ENCODE measurements at places on chromosomes 7 and 10. TPM values are rescaled to one million over a fixed set of nuclear protein-coding genes. Genes with fewer than 3 reads are reported as not detected.

DNA sequence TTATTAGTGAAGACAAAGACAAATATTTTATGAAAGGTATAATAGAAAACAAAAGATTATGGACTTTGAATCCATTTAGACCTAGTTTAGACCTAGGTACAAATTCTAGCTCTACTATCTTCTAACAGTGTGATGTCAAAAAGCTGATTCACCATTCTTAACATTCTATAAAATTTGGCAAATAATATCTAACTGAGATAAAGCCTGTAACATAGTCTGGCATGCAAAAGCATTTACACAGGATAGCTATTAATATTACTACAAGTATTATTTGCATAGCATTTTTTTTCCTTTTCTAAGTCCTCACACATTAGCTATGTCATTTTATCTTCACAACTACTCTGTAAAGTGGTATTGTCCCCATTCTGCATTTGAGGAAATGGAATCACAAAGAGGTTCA lies 179.6 kb upstream of the LRRTM3 start:
- DNase-seq, result no peak

- DNase-seq, result no peak
These were observed 291.3 kb downstream of the PTEN start for GRCh38 chr10:88154596-88155250.

- no peak for DNase-seq
These were observed 500.8 kb downstream of the PLXNA4 start for GRCh38 chr7:132075515-132075914.

- peak; percentile 82 for DNase-seq
These were observed 163.0 kb upstream of the KLF14 start for GRCh38 chr7:130896898-130897514.

DNA sequence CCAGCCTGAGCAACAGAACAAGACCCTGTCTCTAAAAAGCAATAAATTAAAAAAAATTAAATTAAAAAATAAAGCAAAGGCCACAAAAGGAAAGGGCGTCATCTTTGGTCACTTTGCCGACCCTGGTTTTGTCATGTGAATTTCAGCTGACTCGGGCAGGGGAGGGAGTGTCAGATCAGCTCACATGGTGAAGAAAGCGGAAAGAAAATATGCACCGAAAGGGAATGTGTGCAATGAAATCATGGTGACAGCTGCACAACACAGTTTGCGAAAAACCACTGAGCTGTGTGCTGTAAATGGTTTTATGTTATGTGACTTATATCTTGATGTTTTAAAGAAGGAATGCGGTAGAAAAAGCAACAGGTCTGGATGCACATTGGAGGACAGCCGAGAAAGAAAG lies 39.8 kb downstream of the RCC1L start:
- no peak for DNase-seq

DNA sequence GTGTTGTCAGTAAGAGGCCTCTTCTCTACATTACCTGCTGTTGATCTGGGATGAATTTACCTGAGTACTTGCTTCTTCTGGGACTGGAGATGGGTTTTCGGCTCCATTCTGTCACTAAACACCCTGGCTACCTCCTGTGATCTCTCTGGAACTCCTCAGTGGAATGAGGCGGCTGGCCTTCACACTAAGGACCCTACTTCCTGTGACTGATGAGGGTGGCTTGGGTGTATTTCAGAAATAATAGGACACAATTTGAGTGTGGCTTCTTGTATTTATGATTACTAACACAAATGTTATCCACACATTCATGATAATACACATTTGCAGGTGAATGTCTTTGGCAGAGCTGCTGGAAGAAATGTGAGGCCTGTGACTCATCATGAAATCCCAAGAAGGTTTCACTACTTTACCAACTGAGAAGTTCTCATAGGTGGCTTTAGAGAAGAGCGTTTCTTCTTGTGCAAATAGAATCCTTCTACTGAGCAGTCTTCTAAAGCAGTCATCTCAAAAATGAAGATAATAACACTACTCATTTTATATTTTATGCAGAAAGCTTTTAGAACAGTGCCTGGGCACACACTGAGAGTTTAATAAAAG lies 21.3 kb upstream of the EVX1 start:
- DNase-seq, result no peak

- no peak for DNase-seq
These were observed 37.7 kb upstream of the FAM3C start for GRCh38 chr7:121433775-121434174.

The GSTO2 gene
- not detected for total RNA-seq

The FAM24B gene
- 5.1 TPM for total RNA-seq

DNA sequence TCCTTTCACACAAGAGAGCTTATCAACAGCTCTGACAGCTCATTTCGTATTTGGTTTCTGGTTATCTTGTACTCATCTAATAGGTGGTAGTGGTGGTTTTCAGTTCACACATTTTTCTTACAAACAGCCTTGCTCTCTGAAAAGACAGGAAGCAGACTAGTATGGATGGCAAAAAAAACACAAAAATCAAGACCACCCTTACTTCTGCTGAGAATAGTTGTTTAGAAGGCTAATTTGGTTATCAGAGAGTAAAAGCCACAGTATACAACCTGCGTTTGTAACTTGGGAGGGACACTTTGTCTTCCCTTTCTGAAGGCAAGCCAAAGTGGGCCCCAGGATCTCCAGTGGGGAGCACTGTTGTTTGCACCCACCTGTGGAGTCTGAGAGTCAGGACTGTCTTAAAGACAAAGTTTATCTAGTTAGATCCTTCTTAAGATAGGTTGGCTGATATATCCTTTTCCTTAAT lies 68.0 kb downstream of the PIP4K2A start:
- no peak for DNase-seq

GRCh38 chr10:54057357-54057756 lies 743.7 kb downstream of the PCDH15 start:
- DNase-seq, result no peak

DNA sequence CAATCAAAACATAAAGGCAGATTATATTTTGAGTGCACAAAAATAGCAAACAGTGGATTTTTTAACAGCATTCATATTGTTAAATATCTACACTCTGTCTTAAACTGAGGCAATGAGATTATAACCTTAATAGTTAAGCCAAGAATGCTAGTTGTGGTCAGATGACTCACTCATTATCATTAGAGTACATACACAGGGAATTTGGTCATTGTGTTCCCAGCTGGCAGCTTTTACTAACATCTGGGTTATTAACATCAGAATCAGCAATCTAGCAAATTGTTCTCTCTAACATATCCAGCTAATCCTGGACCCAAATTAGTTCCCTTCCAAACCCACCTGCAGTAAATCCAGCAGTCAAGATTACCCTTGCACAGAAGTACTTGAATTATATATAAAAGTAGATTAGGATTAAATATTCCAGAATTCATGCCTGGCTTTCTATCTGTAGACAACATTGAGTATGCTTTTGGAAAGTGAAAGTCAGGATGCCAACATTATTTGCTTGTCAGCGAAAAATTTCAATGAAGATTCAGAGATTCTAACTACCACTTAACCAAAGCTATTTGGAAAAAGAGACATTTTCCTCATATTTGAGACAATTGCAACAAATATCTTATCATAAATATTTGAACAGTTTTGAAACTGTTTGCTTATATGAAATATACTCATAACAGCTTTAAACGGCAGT lies 1035.6 kb upstream of the PHF14 start:
- peak; percentile 80 for DNase-seq

DNA sequence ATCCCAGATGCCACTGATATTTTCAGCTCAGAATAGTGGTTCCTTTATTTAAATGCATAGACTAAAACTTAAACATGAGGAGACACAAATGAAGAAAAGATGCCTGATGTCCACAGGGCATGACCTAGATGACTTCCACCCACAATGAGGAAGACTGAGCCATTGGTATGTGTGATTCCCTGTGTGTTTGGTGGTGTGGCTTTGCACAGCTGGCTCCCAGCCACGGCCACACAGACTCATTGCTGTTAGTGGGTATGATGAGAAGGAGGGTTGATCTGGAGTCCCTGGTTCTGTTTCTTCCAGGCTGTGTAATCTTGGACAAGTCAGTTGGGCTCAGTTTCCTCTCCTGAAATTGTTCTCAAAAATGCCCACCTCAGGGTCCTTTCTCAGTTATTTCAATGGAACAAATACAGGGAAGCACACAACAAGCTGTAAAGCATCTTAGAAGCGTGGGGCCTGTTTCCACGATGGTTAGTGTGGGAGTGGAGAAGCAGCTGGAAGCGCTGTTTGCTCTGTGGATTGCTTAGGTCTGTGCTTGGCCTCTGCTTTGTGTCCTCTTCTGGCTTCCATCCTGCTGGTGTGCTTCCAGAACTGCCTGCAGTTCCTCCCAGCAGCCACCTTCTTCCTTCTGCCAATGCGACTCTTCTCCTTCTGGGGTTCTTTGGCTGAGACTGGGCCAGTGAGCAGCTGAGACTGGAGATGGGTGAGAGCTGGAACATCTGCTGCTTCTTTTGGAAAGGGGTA lies 303.7 kb downstream of the BMPER start:
- no peak for DNase-seq

The FFAR4 gene
- not detected for total RNA-seq

DNA sequence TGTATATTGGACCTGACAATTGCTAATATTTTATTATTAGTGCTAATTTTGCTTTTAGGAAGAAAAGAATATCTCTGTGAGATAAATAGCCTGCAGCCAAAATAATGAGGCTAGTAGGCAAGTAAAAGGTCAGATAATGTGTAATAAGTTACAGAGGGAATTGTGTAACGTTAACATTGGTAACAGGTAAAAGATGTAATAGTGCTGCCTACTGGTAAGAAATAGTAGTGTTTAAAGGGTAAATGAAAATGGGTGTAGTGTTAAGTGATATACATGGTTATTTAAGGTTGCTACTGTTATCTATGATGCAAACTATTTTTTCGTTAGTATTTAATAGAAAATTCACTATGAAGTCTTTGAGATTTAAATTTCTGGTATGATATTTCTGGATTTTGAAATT lies 9.2 kb upstream of the FOXP2 start:
- DNase-seq, result peak; percentile 51

- no peak for DNase-seq
These were observed 104.1 kb downstream of the ARHGAP22 start for GRCh38 chr10:48500771-48501170.

The ERVW-1 gene
- not detected for total RNA-seq

The PNLIPRP3 gene
- not detected for total RNA-seq

DNA sequence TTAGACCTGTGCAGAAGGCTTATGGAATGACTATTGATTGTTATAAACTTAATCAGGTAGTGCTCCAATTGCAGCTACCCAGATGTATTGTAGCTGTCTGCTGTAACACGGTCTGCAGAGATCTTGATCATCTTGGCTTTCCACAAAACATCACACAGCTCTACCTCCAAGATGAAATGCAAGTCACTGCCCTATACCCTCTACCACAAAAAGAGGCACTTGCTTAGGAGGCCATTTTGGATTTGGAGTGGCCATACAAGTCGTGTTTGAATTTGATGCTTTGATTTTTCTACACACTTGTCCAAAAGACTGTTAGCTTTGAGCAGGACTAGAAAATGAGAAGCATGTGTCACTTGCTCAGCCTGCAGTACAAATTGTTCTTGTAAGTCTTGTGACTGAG lies 377.2 kb downstream of the TNS3 start:
- no peak for DNase-seq

GRCh38 chr7:134464496-134464895 lies 5.6 kb upstream of the AKR1B1 start:
- DNase-seq, result no peak

- DNase-seq, result peak; percentile 63
These were observed 2.1 kb downstream of the GIGYF1 start for GRCh38 chr7:100691676-100692577.

The GPAM gene
- 8.4 TPM for total RNA-seq

DNA sequence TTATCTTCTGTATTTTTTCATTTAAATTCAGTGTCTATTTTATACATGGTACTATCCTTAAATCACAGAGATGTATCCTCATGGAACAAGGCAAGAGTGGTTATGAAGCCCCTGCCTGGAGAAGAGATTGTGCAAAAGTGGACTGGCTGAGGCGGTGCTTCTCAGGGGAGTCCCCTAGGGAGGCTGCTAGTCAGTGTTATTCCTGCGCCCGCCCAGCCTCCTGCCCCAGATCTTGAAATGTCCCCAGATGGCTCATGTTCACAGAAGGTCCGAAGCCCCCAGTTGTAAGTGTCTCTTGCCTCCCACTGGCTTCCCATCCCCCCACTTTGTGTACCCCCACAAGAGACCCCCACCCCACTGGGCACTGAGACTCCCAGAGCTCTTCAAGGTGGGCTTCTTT lies 366.9 kb downstream of the TNS3 start:
- no peak for DNase-seq

DNA sequence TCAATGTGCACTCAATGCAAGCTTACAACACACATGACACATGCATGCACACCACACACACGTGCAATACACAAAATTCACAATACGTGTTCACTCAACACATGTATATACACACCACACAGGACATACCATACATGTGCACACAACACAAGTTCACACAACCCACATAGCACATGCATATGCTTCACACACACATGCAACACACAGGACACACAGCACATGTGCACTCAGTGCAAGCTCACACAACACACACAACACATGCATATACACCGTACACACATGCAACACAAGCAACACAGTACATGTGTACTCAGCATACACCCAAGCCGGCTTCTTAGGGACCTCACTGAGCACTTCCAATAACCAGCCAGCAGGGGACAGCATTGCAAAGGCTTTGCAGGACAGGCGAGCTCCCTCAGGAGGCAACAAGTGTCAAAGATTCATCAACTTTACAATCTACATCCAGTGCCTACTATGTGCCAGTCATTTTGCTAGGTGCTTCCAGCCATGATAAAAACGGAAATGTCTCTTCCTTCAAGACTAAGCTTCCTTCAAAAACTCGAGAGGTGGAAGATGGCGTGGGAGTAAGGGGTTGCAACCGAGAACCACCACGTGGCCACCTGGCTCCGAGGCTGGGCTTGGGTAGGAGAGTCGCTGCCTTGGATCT lies 61.1 kb downstream of the JCAD start:
- peak; percentile 58 for DNase-seq

The PRKG1 gene
- 3.4 TPM for total RNA-seq

DNA sequence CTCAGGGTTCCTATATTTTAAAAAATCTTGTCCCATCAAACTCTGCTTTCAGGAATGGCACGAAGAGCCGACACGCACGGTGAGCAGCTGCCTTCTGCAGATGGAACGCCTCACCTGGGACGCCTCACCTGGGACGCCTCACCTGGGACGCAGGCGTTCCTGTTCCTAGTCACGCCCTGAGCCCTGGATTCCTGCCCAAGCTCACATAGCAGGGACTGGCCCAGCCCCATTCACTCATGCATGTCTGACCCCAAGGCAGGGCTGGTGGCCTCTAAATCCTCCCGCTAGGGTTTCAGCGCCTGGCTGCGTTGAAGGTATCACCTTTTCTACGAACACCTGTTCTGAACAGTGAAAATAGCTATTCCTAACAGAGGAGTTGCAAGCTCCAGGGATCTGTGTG lies 49.8 kb downstream of the CARD11 start:
- no peak for DNase-seq
